Activated T-helper 1 cell treated with anti-CD3 and anti-CD28 coated beads, Interleukin-2, amount 50 U/mL, for 16 hours (primary cell): ENCODE measurements at places on chromosomes 2 and 18.

DNA sequence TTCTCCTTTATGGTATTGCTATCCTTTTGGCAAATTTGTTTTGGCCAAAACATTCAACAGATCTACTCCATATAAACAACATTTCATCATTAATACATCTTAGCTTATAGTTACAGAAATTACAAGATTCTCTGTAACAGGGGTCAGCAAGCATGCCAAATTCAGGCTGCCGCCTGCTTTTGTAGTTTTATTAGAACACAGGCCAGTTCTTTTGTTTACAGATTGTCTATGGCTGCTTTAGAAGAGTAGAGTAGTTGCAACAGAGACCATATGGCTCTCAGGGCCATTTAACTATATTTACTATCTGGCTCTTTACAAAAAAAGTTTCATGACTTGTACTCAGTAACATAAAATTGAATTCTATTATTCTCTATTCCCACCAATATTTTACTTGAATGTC is 53.9 kb downstream of the LNPK start:
- DNase-seq, result no peak

GRCh38 chr2:27370816-27371620 is 602 bp downstream of the SNX17 start:
- DNase-seq, result no peak

GRCh38 chr18:24876266-24876665 is 415.8 kb downstream of the HRH4 start:
- DNase-seq, result no peak

- no peak for DNase-seq
These were observed 250.0 kb downstream of the DSEL start for GRCh38 chr18:67266246-67267237.

DNA sequence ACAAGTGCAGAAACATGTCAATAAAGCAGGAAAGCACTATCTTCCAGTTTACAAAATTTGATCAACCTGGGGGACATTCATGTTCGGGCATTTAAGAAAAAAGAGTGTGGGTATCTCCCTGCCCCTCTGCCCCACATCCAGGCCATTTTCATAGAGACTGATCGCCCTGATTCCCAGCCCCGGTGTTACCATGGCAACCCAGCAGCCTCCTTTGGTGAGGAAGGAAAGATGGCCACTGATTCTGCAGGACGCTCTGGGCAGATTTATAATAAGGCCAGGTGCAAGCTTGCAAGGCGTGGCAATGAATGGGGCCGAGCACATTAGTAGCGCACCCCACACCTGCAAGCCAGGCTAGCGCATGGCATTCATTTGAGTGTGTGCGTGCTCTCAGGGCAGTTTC is 36.7 kb upstream of the ARL4C start:
- DNase-seq, result no peak

GRCh38 chr18:36757081-36757480 is 71.7 kb downstream of the TPGS2 start:
- no peak for DNase-seq

DNA sequence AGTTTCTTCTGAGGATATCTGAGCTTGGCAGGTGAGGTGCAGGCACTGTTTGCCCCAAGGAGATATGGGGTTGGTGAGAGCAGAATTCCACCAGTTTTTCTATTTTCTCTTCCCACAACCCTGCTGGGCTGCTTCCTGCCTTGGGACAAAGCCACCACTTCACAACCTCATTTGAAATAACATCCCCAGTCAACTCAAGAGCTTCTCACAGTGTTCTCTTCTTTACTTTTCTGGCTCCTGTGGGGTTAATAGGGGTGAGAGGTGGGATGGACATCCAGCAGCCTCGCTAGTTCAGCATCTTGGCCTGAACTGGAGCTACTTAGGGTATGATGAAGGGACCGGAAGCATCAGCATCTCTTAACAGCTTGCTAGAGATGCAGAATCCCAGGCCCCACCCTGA is 106.3 kb downstream of the SLC4A3 start:
- DNase-seq, result no peak

DNA sequence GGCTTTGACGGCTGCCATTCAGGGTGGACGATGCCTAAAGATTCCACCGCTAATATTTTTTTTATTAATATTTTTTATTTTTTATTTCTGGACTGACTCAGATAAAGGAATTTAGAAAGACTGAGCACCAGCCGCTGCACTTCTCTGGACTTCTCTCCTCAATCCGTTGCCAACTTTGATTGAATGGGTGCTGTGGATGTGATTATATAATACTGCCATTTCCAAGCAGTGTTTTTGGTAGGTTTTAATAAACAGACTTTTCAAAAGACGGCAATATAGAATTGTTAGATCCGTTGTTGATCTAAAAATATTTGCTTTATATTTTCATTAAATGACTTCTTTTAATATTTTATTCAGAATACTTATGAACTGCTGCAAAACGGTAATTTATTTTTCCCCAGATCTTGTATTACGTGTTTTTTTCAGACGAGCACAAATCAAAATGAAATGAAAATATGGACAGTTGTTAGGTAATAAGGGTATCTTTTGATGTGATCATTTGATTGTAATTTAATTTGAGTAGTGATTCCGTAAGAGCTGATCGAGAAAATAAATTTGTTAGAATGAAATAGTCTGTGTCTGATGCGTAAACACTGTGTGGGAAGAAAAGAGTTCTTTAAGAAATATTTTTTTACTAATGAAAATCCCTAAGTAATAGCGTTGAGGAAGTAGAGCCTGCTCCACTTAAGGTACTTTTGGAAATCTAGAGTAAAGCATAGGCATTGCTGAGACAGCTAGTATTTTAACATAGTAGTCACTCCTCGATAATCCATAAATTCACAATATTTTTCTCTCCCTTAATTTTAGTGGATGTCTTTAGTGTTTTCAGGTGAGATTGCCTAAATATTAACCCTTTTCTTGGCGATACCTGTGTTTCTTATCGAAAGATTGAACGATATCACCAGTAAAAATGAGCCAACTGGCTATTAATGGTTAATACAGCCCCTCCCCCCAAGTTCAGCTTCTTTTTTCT is 4.4 kb downstream of the POU3F3 start:
- DNase-seq, result no peak

GRCh38 chr18:75173125-75173432 is 35.9 kb downstream of the PTGR3 start:
- no peak for DNase-seq

GRCh38 chr18:58303363-58303762 is 259.3 kb downstream of the NEDD4L start:
- DNase-seq, result no peak
